ENCODE measurements at places on chromosomes 3 and 15.

DNA sequence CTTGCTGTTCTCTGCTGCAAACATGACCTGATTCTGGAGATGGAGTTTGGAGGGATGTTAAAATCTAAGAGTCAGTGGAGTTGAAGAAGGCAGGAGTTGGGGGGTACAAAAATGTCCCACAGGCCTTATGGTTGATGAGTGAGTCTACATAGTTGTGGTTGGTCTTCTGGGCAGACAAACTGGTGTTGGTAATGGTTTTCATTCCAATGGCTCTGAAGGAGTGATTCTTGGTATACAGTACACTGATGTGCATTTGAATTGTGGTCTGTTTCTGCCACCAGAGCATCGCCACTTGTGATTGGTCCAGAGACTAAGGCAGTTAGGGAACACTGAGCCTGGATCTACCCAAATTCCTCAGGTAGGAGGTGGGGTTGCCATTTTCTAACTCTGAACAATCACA, 514.1 kb upstream of the CFAP20DC start:
- no peak for DNase-seq

DNA sequence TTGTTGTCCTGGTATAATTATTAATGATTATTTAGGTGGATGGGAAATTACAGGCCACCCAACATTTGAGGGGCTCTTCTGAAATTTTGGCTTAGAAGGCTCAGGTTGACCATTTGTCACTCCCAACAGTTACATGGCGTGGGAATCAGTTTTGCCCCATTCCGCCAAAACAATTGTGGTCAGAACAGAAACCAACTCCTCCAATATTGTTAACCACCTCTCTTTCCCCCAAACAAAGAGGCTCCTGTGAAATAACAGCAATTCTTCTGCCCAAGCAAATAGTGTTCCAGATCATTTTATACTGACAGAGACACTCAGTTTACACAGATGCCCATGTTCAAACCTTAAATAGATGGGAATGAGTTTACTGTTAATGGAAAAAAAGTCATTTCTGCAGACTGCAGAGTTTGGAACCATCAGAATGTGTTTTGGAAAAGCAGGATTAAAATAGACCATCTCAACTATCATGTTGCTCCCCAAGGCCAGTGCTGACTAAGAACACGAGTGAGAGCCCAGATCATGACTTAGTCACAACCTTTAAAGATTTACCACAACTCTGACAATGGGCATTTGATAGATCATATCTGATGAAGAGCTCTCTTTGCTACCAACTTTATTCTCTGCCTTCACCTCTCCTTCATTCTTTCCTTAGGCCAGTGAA, 102.1 kb downstream of the DUT start:
- DNase-seq = no peak

DNA sequence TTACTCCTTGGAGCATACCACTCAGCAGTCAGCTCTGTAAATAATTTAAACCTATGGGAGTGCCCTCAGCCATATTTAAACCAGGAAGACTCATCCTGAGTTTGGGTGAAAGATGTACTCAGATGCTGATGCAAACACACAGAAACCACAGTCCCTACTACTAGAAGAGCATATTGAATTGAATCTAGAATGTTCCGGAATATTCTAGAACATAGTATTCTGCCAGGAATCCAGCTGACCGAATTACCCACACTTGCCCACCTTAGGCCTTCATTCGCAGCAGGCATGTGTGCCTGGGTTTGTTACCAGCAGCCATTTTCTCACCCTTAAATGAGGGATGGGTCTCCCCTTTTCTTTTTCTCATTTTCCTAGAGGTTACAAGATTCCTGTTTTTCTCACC, 202.4 kb upstream of the ICE2 start:
- no peak for DNase-seq

DNA sequence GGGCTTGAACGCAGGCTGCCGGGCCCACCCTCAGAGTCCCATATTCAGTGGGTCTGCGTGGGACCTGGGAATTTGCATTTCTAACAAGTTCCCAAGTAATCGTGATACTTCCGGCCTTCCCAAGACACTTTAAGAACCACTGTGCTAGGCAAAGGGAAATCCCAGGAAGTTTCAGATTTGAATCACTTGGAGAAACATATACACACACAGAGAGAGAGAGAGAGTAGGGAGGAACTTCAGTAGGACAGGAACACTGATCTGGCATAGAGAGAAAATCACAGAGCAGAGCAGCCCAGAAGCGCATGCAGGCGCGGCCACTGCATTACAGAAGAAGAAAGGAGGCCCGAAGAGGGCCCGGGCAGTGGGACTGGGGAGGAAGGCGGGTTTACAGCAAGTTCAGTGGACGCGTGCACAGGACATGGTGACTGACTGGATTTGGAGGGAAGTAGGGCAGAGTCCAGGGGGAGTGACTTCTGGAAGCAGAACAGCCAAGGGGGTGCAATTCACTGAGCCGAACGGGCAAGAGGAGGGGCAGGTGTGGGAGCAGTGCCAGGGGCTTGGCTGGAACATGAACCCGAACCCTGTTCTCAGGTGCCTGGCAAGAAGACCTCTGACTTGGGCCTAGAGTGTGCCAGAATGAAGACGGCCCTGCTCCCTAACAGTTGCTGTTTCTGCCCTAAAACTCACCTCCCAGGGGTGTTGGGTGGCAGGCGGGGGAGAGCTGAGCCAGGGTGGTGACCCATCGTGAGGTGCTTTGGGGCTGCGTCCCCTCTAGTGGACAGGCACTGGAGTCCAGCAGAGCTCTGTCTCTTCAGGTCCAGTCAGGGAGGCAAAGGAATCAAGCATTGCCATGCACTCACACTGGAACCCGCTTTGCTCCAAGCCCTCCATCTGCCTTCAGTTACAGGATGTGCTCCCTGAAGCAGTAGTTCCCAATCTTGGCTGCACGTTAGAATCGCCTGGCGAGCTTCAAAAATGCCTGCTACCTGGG, 101.3 kb upstream of the HES1 start:
- DNase-seq = no peak

DNA sequence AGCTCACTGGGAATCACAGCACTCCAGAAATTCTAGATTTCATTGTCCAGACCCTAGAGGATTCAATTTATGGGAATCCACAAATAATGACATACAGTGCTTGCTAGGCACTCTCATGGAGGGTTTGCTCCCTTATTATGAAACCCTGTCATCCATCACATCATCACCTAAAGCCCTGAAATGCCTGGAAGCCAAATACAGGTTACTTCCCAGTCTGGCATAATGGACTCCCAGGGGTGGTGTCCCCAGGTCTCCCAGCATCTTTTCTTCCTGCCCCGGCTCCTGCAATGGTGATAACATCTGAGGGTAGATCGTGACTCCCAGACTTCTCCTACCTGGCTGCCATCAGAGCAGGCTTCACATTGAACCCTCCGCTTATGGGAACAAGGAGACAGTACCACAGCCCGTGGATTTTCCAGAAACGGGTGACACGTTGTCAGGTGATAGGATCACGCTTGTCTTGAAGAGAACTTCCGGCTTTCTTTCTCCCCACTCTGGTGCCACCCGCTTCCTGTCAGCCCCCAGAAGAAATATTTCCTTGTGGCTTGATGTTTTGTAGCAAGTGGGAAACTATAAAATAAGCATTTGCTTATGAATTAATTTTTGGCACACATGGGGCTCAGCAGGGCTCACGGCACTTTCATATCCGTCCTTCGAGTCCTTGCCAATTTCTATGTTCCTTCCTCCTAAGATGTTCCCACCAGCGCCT, 238.7 kb upstream of the BHLHE40 start:
- no peak for DNase-seq

DNA sequence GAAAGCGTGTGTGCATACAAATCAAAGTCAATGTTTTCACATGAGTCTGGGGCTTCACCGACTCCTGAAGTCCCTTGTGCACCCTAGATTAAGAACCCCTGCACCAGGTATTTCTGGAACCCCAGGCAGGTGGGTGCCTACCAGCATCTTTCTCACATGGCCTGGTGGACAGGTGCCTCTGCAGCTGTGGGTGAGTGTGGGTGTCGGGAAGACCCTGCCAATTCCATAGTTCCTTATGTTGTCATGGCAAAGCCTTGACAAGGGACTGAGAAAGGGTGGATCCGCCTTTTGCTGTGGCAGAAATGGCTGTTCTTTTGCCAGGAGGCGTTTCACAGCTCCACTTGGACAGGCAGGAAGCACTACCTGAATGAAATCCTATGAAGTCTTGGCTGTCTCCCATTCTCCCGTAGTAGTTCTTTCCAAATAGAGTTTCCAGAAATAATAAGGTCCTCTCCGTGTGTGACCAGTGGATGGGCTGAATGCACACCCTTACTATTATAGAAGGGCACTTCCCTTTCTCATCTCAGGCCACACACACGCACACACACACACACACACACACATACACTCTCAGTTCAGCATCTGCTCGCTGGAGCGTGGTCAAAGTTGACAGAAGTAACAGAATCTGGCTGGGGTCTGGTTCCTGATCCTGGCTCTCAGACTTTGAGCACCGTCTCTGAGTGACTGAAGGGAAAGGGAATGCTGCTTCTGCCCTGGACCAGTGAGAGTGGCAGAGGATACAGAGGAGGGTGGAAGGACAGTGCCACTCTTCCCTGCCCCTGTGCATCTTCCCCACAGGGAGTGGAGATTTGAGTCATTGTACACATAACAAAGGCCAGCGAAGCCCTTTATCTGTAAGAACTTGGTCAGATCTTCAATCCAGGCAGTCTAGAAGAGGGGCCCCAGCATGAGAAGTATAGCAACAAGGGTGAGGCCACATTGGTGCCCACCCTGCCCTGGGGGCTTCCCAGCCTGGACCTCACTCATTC, 38.7 kb downstream of the PDIA5 start:
- no peak for DNase-seq

Data from stimulated activated CD8-positive, alpha-beta memory T cell treated with anti-CD3 and anti-CD28 coated beads, Interleukin-4, amount 100 ng/mL, for 48 hours (primary cell).